ENCODE measurements at places on chromosomes 16 and 17.

GRCh38 chr17:77709594-77709993 is 248.9 kb upstream of the TNRC6C start:
- no peak for DNase-seq

- DNase-seq, result no peak
Measured at GRCh38 chr17:27633312-27634025, 2.5 kb downstream of the LGALS9 start.

GRCh38 chr17:55344514-55344997 is 77.1 kb downstream of the MMD start:
- DNase-seq, result peak; percentile 96

- DNase-seq, result no peak
Measured at GRCh38 chr16:57051696-57052228, 40.6 kb upstream of the CPNE2 start.
